Hematopoietic multipotent progenitor cell (in vitro differentiated cells): ENCODE measurements at places on chromosomes 16 and 17. TPM values are rescaled to one million over a fixed set of nuclear protein-coding genes. Genes with fewer than 3 reads are reported as not detected.

- no peak for DNase-seq
Measured at GRCh38 chr17:47077576-47077975, 98.5 kb upstream of the RPRML start.

GRCh38 chr16:67350324-67350723, 23.7 kb downstream of the LRRC36 start:
- DNase-seq = no peak

GRCh38 chr16:59975953-59976352, 1241.8 kb upstream of the GOT2 start:
- DNase-seq = no peak

- no peak for DNase-seq
Measured at GRCh38 chr16:30797670-30798309, 10.8 kb upstream of the ZNF629 start.

DNA sequence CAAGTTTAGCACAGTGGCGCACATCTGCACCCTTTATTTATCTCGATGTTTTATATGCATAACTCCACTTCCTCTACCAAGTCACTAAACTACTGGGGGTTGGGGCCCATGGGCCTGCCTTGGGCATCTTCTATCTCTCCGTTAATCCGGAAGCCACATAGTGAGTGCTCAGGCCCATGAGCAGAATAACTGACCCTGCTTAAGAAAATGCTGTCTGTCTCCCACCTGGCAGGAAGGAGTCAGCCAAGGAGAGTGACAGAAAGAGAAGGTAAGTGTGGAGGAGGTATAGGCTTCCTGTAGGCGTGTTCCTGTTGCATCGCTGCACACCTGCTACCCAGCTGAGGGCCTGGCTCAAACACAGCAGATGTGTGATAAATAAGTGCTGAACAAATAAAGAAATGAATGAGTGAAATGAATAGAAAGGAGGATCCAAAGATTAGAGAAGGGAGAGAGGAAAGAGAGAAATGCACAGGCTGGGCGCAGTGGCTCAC, 320.1 kb downstream of the SLC39A11 start:
- no peak for DNase-seq

- no peak for DNase-seq
Measured at GRCh38 chr17:2962729-2963128, 100.7 kb downstream of the OR1D5 start.

GRCh38 chr16:55622272-55622671, 33.5 kb upstream of the SLC6A2 start:
- peak; percentile 34 for DNase-seq

- DNase-seq = peak; percentile 82
Measured at GRCh38 chr17:74369221-74369620, 1.9 kb downstream of the GPR142 start.

- peak; percentile 39 for DNase-seq
Measured at GRCh38 chr16:9102379-9102778, 10.9 kb downstream of the HAPSTR1 start.

DNA sequence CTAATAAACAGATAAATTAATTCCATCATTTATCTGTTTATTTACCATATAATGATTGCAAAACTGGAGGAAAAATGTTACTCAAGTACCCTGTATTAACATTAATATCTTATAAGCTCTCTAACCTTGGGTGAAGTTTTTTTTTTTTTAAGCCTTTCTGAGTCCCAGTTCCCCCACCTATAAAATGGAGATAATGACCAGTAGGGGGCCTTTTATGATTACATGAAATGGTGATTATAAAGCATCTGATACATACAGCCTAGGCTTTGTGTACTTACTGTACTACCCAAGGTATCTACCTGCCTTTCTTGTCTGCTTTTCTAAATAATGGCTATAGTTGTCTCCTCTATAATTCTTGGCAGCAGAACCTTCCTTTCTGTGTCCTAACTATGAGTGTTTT, 22.6 kb downstream of the LRRC36 start:
- peak; percentile 70 for DNase-seq

- DNase-seq = peak; percentile 3
Measured at GRCh38 chr17:29909236-29910003, 20.6 kb downstream of the SSH2 start.

GRCh38 chr16:65725156-65725845, 603.4 kb upstream of the CDH11 start:
- no peak for DNase-seq

DNA sequence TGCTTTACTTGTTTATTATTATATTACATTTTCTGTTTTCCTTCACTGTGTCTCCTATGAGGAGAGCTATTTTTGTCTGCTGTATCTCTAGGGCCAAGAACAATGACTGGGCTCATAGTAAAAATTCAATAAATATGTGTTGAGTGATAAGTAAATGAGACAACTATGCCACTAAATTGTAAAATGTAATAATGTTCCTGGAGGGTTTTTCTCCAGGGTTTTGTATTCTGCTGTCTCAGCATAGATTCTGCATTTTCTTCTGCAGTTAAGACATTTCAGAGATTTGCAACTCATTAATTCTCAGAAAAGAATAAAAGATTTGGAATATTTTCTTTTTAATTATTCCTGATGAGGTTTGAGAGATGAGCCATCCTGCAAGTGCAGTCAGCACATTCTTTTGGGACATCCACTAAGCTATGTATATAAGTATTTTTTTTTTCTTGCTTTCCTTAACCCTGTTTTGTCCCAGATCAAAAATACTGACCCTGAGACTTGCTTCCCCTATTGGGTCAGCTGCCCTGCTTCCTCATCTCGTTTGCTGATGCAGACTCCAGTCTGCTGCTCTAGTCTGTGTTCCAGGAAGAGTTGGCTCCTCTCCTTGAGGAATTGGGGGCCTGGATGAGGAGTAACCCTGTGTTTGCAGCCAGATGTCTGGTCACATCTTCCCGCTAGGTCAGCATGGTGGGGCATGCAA, 122.9 kb downstream of the ABCA8 start:
- DNase-seq = no peak

GRCh38 chr16:56097306-56097705, 94.0 kb upstream of the GNAO1 start:
- no peak for DNase-seq

DNA sequence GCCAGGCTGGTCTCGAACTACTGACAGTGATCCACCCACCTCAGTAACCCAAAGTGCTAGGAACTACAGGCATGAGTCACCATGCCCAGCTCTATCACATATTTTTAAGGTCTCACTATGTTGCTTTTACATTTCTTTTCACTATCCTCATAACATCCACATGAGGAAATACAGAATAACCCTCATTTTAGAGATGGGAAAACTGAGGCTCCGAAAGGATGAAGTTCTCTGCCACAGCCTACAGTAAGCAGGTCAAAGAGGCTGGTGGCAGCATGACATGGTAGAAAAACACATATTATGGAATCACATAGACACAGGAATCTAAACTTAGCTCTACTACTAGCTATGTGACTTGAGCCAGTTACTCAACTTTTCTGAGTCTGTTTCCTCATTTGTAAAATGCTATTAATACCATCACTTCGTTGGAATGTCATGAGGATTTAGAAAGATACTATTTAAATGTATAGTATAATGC, 32.2 kb downstream of the APPBP2 start:
- DNase-seq = no peak

DNA sequence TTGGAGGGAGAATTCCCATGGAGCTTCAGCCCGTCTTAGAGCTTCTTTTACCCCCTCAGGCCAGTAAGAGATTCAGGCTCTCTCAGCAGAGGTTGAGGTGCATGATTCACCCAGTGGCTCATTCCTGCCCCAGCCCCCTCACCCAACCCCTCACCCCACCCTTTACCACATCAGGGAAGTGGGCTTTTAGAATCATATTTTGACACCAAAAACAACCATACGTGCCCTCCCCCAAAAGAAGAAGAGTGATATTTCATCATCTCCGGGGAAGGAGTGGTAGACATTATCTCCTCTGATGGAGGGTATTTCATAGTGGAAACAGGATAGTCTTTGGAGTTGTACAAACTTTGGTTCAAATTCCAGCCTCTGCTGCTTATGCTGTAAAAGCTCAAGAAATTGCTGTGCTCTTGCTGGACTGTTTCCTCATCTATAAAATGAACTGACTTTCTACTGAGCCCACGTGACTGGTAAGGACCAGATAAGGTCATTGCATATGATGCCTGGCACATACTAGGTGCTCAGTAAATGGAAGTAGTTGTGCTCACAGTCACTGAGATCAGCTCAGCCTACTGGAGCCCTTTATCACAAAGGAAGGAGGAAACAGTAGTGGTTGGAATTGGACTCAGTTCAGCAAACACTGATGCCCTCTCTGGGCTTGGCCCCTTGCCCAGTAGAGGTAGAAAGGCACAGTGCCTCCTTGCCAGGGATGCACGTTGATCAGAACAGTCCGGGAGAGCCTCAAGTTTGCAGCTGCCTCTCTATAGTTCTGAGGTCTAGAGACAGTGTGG, 18.3 kb upstream of the CCL5 start:
- DNase-seq = no peak

GRCh38 chr17:44334727-44335126, 10.1 kb upstream of the SLC25A39 start:
- no peak for DNase-seq

DNA sequence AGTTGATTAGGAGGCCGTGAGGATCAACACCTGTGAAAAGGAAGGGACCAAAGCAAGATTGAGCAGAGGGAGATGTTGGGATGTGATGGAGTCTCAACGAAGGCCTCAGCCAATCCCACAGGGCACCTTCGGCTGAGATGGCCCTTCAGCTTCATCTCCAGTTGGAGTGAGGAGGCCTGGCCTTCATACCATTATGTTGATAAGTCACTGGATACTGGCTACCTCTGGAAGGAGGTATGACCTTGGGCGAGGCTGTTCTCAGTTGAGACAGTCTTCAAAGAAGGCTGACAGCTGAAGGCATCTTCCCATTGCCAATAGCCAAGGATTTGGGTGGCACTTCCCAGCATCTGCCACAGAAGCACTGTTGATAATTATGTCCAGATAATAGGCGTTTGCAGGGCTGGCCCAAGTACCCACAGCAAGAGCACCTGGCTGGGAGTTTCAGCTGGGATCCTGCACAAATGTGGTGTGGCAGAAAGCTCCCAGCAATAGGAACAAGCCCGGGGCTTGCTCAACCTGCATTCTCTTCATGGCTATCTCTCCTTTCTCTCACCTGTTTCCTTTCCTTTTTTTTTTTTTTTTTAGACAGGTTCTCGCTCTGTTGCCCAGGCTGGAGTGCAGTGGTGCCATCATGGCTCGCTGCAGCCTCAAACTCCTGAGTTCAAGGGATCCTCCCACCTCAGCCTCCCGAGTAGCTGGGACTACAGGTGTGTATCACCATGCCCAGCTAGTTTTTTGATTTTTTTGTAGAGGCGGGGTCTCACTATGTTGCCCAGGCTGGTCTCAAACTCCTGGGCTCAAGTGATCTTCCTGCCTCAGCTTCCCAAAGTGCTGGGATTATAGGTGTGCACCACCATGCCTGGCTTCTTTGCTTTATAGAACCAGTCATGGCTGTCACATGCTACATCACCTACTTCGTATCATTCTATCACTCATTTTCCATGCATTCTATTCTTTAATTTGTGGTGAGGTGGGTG, 18.2 kb upstream of the MAP3K14 start:
- no peak for DNase-seq

DNA sequence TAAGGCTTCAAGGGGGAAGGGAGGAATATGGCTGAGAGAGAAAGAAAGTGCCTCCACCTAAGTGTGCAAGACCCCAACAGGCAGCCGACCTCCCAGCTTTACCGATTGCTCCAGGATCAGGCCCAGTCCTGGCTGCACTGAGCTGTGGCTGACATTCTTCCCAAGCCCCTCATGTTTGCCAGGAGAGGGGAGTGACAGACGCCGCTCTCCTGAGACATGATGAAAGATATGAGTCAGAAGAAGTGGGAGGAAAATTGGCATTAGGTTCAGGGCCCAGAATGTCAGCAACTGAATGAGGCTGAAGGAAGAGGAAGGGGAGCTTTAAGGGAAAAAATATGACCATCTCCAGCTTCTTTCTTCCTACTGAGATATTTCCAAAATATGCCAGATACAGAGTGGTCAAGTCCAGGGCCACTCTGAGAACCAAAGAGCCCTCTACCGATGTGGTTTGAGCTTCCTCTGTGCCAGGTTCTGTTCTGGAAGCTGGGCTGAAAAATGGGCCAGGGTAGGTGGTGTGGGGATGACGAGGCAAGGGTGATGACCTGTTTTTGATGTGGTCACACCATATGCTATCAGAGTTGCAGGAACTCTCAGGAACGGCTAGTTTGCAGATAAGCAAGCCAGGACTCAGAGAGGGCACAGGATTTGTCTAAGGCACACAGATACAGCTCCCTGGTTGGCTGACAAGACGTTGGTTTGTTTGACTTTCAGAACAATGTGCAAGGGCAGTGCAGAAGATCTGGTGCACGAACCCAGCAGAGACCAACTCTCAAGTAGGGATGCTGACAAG, 176.7 kb downstream of the SOX9 start:
- DNase-seq = no peak

- DNase-seq = no peak
Measured at GRCh38 chr16:85984947-85985451, 86.0 kb downstream of the IRF8 start.

- peak; percentile 31 for DNase-seq
Measured at GRCh38 chr17:81926451-81927151, 934 bp downstream of the MAFG start.

DNA sequence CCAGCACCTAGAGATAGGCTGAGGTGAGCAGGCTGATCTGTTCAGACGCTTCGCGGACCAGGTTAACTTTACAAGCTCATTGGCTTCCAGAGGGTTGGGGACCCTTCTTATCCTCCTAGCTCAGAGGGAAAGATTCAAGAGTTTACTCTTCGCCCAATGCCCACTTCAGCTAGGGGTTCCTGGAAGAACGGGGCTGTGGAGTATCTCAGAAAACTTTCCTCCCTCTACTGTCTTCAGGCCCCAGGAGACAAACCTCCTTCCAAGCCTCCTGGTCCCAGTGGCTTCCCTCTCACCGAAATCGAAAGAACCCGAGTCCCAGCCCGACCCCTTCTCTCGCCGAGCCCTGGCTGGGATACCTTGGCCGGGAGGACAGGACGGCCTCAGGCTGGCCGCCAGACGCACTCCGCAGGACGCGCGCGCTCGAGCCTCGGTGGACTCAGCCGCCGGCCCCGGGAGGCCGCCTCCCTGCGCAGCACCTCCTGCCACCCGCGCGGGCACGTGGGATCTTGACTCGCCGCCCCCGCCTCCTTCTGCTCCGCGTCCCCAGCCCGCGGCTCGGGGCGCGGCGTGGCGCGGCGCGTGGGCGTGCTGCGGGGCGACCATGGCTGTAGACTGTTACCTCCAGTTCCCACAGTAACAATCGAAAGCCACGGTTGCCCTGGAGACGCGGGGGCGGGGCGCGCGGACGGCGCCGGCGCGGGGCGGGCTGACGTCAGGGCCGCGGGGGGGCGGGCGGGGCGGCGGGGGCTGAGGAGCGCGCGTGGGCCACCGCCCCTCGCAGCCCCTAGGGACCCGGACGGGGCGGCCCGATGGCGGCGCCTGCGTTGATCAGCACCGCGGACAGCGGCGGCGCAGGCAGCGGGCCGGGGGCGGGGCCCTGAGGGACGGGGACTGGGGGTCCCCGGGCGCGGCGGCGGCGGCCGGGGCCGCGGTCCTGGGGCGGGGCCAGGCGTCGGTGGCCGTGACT, 5.3 kb upstream of the HIC1 start:
- DNase-seq = peak; percentile 86

The AHSP gene
- 1.6 TPM for total RNA-seq

The IGSF6 gene
- 0.54 TPM for total RNA-seq

The CNGB1 gene
- not detected for total RNA-seq

The GJD3 gene
- 0.27 TPM for total RNA-seq

The GP1BA gene
- 2.2 TPM for total RNA-seq

The CAPN15 gene
- 59.2 TPM for total RNA-seq
